SIG-M5 (cell line): ENCODE measurements at places on chromosomes 7 and 10.

GRCh38 chr7:82286798-82287140 is 156.8 kb downstream of the CACNA2D1 start:
- no peak for DNase-seq

GRCh38 chr7:44111761-44112160 is 7.6 kb downstream of the AEBP1 start:
- DNase-seq, result no peak

DNA sequence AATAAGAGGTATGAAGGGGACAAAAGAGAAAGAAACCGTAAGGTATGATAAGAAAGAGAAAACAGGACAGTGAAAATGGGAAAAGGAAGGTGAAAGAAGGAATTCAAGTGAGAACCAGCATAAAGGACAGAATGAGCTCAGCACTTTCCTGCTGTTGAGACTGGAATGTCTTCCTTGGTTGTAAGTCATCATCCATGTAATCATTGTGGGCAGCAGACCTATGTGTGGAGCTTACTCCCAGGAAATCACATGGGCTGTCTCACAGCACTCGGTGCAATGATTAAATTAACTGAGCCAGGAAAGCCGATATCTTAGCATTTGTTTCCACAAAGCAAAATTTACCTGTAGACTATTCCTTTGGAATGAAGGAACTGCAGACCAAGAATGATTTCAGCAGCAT is 118.1 kb downstream of the PRKCQ start:
- no peak for DNase-seq

DNA sequence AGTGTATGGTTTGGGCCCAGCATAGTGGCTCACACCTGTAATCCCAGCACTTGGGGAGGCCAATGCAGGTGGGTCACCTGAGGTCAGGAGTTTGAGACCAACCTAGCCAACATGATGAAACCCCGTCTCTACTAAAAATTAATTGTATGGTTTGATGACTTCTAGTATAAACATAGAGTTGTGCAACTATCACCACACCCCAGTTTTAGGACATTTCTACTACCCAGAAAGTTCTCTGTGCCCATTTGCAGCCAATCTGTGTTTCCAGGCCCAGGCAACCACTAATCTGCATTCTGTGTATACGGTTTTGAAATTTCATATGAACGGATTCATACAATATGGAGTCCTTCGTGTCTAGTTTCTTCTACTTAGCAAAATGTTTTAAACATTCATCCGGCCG is 20.0 kb downstream of the CLIP2 start:
- no peak for DNase-seq

DNA sequence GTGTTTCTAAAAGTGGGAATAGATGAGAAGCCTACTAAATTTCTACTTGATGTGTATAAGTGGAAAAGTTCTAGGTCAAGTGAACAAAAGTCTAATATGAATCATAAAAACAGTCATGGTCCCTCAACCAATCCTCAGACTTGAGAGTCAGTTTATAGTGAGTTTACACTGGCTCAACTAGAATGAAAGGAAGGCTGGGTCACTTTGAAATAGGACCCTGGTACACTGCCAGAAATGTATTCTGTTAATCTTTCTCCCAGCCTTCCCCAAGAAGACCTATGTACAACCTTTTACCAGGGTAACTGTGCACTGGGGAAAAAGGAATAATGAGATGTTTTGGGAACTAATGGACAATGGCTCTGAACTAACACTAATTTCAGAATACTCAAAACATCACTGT is 17.3 kb downstream of the ELMO1 start:
- no peak for DNase-seq

DNA sequence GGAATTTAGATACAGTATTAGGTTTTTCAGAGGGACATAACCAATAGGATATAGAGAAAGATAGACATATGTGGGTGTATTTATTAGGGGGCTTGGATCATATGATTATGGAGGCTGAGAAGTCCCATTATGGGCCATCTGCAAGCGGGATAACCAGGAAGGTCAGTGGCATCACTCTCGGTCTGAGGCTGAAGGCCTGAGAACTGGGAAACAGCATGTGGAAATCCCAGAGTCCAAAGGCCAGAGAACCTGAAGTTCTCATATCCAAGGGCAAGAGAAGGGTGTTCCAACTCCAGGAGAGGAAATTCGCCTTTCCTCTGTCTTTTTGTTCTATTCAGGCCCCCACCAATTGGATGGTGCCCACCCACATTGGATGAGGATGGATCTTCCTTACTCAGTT is 180.7 kb downstream of the POU6F2 start:
- DNase-seq, result no peak

GRCh38 chr7:145152589-145152988 is 316.7 kb upstream of the TPK1 start:
- no peak for DNase-seq

GRCh38 chr7:104967595-104967994 is 46.4 kb upstream of the KMT2E start:
- DNase-seq, result no peak

DNA sequence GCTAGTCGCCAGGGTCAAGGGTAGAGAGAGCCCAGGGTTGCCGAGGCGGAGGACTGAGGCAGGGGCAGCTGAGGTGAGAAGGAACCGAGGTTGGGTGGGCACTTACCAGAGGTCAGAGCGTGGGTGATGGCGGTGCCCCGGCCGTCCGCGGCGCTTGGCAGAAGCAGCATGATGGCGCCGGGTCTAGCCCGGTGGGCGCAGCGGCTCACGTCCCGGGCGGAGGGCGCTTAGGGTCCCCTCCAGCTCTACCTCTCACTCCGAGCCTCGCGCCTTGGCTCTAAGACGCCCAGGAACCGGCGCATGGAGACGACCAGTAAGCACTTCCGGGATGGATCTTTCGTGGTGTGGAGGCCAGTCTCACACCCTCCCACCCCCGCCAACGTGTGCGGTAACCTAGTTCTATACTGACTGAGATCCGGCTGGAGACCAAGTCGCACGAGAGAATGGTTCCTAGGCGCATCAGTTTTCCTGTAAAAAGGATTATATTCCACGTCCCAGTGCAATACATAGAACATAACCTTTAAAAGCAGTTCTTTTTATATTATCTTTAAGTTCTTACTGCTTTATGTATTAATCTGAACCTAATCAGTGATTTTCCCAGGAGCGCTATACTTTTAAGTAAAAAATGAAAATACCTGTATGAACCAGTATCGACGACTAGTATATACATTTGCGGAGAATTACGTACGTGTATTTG is at the start of gene DNAJC2:
Gene DNAJC2, minus strand, starts transcription at position 315 of the 697 bp plus-strand sequence. Its CDS starts 145 bp downstream, at position 170.
- DNase-seq, result peak; percentile 46

- no peak for DNase-seq
Measured at GRCh38 chr7:106021151-106022067, 58.3 kb downstream of the CDHR3 start.

- no peak for DNase-seq
Measured at GRCh38 chr7:69871213-69871885, 273.1 kb downstream of the AUTS2 start.
